ENCODE measurements at places on chromosomes 2 and 18.

DNA sequence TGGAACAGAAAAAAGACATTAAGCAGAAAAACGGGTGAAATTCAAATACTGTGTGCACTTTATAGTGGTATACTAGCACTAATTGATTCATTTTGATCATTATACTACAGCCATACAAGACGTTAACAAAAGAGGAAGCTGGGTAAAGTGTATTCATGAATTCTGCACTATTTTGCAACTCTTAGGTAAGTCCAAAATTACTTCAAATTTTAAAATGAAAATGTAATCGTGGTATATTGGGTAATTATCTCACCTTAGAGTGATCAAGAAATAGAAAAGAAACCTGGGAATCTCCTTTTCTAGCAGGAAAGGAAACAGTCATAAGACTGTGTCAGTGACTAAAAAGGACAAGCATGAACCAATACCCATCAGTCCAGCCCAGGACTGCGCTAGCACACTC, 5.4 kb downstream of the TGFBRAP1 start:
- DNase-seq: no peak

- no peak for DNase-seq
Observed at GRCh38 chr2:143329288-143329687, 200.1 kb downstream of the ARHGAP15 start.

DNA sequence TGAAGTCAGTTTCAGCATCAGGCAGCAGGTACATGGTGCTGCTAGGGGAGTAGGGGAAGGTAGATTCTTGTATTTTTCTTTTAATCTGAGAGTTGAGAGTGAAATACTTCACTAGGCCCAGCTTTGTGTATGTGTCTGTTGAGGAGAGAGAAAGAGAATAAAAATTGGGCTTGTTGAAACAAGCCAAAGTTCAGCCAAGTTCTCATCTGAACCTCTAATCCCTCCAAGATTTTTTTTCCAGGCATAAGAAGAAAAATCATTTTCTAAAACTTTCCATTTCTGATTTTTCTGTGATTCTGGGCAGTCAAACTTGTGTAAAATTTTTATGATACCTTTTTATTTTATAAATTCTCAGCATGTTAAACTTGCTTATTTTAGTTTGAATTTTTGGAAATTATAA, 55.6 kb downstream of the PTPRM start:
- DNase-seq: no peak

- DNase-seq: no peak
Observed at GRCh38 chr2:215397632-215398341, 38.1 kb downstream of the FN1 start.

- DNase-seq: no peak
Observed at GRCh38 chr2:80786584-80786983, 482.0 kb upstream of the LRRTM1 start.

- no peak for DNase-seq
Observed at GRCh38 chr2:67945940-67946339, 116.9 kb downstream of the C1D start.

- DNase-seq: no peak
Observed at GRCh38 chr2:23563673-23564614, 179.0 kb downstream of the KLHL29 start.

GRCh38 chr2:181984814-181985631, 630 bp upstream of the PPP1R1C start:
- no peak for DNase-seq

DNA sequence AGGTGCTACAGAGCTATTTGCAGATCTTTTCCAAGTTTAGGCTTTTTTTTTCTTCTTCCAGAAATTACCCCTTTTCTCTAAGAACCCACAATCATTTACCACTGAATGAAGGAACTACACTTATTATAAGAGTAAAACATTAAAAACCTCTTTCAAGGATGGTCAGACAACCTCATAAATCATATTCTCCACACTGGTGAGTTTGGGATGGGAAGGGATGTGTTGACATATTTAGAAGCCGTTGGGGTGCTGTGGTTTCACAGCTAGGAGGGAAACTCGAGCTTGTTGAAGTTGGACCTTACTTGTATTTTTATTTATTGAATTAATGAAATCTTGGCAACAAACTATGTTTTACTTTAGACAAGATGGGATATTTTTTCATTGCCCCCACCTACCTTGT, 289.4 kb upstream of the MEIS1 start:
- no peak for DNase-seq

GRCh38 chr2:237708065-237708398, 80.6 kb downstream of the LRRFIP1 start:
- DNase-seq: no peak

- no peak for DNase-seq
Observed at GRCh38 chr2:215434447-215435279, 1.2 kb downstream of the FN1 start.

DNA sequence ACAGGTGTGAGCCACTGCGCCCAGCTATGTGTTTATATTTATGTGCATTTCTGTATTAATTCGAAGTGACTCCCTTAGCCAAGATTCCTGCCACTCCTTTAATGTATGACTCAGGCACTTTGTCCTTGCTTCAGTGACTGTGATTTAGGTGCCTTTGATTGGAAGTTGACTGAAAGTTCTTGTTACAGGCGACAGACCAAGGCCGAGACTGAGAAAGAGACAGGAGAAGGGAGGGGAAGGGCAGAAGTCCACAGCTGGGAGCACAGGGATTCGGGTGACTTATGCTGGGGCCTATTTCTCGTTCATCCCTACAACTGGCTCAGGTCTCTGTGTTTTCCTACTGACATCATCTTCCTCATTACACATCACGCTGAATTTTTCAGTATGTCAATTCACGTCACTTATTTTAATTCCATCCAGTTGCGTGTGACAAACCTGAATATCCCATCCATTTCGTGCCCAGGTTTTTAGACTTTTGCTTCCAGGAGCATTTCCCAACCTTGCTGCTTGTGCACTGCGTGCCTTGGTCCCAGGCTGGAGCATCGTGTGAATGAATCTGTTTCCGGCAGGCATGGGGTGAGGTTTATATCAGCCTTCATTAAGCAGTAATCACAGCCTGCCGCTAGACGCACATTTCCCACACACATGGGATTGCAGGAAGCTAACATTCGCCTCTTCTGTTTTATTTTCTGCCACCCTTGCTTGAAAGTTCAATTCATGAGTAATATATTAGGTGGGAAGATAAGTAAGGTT, 42.4 kb downstream of the TMEM18 start:
- DNase-seq: no peak

DNA sequence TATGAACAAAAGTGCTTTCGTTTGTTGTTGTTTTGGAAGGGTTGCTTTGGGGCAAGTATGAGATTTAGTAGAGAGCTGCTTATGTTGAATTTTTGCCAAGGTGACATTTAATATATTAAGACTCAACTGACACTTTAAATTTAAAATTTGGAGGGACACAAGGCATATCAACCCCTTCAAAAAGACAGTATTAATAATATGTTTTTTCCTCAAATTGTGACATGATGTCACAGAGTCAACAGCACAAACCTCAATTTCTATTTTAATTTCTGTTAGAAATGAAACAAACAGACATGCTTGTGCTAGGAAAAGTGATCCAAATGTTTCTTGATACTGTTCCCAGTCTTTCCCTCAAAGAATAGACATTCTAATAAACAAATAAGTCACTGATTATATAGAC, 218.9 kb downstream of the CYRIA start:
- no peak for DNase-seq

- DNase-seq: no peak
Observed at GRCh38 chr2:232387451-232388171, 9.1 kb downstream of the ALPP start.

- no peak for DNase-seq
Observed at GRCh38 chr2:235640926-235641723, 147.3 kb downstream of the AGAP1 start.

GRCh38 chr2:65128297-65129190, 1.4 kb downstream of the RAB1A start:
- no peak for DNase-seq

GRCh38 chr18:46401486-46402070, 255.4 kb downstream of the LOXHD1 start:
- no peak for DNase-seq

GRCh38 chr2:165681841-165682240, 112.2 kb downstream of the GALNT3 start:
- DNase-seq: no peak
